ENCODE measurements at places on chromosomes 7 and 10.

- no peak for DNase-seq
Observed at GRCh38 chr7:5077740-5078139, 32.1 kb downstream of the RBAK start.

GRCh38 chr7:133513608-133514007, 260.7 kb downstream of the EXOC4 start:
- DNase-seq: no peak

DNA sequence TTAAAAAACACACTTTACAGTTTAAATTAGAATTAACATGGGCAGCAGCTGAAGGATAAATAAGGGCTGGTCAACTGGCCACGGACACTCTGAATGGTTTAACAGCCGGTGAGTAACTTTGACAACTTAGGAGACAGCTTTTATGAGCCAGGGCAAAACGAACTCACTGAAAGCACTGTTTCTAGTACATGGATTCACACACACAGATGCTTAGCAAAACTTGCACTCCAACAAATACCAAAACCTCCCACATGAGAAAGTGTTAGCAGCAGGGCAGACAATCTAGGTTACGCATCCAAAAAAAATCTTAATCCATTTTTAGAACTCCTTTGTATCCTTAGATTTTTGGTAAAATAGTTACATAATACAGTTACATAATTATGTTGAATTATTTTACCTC, 486.4 kb downstream of the PHTF2 start:
- DNase-seq: no peak

DNA sequence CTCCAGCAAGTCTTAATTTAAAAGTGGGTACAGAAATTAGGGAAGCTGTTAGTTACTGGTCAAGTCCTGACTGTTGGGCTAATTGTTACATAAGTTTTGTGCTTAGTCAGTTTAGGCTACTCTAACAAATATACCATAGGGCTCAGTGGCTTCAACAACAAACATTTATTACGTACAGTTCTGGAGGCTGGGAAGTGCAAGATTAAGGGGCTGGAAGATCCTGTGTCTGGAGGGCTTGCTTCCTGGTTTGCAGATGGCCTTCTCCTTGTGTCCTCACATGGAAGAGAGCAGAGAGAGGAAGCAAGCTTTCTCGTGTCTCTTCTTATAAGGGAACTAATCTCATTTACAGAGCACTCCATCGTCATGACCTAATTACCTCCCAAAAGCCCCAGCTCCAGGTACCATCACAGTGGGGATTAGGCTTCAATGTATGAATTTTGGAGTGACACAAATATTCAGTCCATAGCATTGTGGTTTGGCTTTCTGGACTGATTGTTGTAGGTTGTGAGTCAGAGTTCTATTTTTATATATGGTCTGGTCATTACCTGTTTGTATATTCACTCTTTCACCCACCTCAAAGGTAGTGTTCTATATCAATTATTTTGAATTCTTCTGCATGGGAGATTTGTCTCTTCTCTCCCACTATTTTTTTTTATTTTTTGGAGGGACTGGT, 17.1 kb downstream of the ST7 start:
- DNase-seq: no peak

GRCh38 chr7:7979558-7979957, 11.0 kb downstream of the GLCCI1 start:
- no peak for DNase-seq

GRCh38 chr7:75878312-75878768, 494 bp upstream of the RHBDD2 start:
- no peak for DNase-seq

DNA sequence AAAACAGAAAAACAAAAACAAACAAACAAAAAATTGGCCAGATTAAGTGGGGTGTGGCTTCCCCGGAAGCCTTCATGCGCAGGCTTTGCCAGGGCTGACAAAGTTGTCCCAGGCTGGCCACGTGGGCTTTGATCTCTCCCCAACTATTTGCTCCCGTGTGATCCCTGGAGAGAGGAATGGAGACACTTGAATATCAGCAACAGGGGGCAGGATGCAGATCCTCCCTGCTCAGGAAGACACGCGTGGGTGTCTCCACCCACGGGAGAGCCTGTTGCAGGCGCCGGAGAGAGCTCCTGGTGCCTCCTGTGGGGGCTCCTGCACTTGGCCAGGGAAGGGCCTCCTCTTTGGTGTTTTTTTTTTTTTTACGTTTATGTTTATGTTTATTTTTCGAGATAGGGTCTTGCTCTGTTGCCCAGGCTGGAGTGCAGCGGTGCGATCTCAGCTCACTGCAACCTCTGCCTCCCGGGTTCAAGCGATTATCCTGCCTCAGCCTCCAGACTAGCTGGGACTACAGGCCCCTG, 19.0 kb downstream of the TRIM56 start:
- no peak for DNase-seq

Measured in stimulated activated CD8-positive, alpha-beta memory T cell treated with anti-CD3 and anti-CD28 coated beads, Interleukin-4, amount 100 ng/mL, for 1 hour (primary cell).